ENCODE measurements at places on chromosomes 5 and 9. TPM values are rescaled to one million over a fixed set of nuclear protein-coding genes. Genes with fewer than 3 reads are reported as not detected.

SH3PXD2B gene
- total RNA-seq: 43.9 TPM

DNA sequence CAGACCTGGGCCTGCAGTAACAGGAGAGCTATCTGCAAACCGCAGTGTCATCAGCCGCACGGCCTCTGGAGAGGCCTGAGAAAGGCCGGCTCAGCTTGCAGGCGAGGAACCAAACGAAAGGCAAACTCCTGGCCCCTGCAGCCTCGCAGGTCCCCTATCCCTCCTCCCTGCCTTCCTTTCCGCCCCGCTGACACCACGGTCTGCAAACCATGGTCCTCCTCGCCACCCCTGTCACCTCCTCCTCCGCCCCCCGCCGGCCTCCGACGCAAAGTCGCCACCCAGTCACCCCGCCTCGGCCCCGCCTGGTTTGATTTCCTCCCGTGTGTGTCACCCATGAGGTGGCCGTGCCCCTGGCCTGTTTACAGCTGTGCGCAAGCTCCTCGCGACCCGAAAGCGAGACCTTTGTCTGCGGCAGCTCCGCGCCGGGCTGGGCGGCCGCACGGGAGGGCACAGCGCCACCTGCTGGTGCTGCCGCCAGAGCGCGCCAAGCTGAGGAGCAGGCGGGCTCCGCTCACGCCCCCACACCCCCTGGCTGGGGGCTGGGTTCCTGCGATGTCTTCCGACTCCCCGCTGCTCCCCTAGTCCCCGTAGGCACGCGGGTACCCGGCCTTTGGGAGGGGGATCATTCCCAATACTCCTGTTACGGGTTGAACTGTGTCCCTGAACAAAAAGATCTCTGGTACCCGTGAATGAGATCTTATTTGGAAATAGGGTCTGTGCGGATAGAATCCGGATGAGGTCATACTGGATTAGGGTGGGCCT lies 19.4 kb downstream of the GBGT1 start:
- peaks cover 3% of the 10 kb centered on the region for H3K4me1 ChIP-seq
- peak overlapping the region; percentile 49 for H3K27ac ChIP-seq
- no peaks in the 10 kb centered on the region for H3K27me3 ChIP-seq
- no peaks in the 10 kb centered on the region for H3K36me3 ChIP-seq

DNA sequence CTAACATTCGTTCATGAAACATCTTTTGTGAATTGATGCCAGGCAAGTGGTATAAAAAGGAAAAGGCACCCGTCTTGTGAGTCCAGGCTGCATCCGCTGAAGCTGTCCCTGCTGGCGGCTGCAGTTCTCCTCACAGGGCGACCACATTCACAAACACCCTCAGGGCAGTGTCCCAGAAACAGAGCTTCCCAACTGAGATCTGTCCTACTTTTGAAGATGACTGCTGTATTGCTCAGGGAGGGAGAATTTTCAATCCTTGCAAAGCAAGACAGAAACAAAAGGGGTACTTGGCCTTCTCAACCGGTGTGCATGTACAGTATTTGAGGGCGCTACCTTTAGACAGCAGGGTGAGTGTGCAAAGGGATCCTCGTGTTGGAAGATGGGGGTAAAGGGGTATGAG lies 316.1 kb downstream of the GADD45G start:
- no peak overlapping the region for H3K27ac ChIP-seq
- no peak overlapping the region for H3K4me3 ChIP-seq
- DNase-seq: no peak
- H3K36me3 ChIP-seq: no peaks in the 10 kb centered on the region
- no peaks in the 10 kb centered on the region for H3K27me3 ChIP-seq

GRXCR2 gene
- total RNA-seq: 0.29 TPM

GRCh38 chr5:151295791-151296477 lies 7.6 kb downstream of the SLC36A3 start:
- no peak overlapping the region for H3K4me3 ChIP-seq
- H3K27me3 ChIP-seq: no peaks in the 10 kb centered on the region
- no peaks in the 10 kb centered on the region for H3K36me3 ChIP-seq
- DNase-seq: no peak
- no peaks in the 10 kb centered on the region for H3K4me1 ChIP-seq

GRCh38 chr5:171624396-171624795 lies 161.2 kb upstream of the SMIM23 start:
- no peak overlapping the region for H3K4me3 ChIP-seq
- no peaks in the 10 kb centered on the region for H3K27me3 ChIP-seq
- H3K4me1 ChIP-seq: no peaks in the 10 kb centered on the region

DDX4 gene
- not detected for total RNA-seq

- no peaks in the 10 kb centered on the region for H3K27me3 ChIP-seq
- H3K36me3 ChIP-seq: no peaks in the 10 kb centered on the region
- no peak for DNase-seq
- H3K4me1 ChIP-seq: no peaks in the 10 kb centered on the region
These were observed 4.0 kb upstream of the FCHO2 start for GRCh38 chr5:72951671-72952468.

DNA sequence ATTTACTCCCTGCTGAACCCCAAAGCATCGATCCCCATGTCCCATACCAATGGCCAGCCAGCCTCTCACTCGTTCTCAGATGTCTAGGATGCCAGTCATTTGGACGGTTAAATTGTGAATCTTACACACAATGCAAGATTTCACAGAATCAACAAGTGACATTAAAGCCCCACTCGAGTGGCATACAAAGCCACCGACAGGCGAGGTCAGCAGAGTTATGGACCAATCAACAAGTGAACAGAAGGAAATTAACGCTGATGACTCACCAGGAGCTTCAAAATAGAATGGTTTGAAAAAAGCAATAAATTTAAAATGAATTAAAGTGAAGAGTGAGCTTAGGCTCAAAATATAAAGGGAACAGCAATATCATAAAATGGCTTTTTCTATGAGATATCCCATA lies 8.2 kb upstream of the RUFY1 start:
- no peaks in the 10 kb centered on the region for H3K27me3 ChIP-seq
- H3K4me1 ChIP-seq: no peaks in the 10 kb centered on the region
- no peak overlapping the region for H3K27ac ChIP-seq
- H3K36me3 ChIP-seq: no peaks in the 10 kb centered on the region

GRCh38 chr5:97909541-97909940 lies 726.5 kb upstream of the RIOK2 start:
- H3K27ac ChIP-seq: no peak overlapping the region
- H3K4me1 ChIP-seq: no peaks in the 10 kb centered on the region
- no peaks in the 10 kb centered on the region for H3K36me3 ChIP-seq
- H3K4me3 ChIP-seq: no peak overlapping the region
- DNase-seq: no peak
- no peaks in the 10 kb centered on the region for H3K27me3 ChIP-seq

LHX6 gene
- 9.8 TPM for total RNA-seq

GRCh38 chr5:35538198-35538931 lies 79.3 kb upstream of the SPEF2 start:
- H3K4me1 ChIP-seq: no peaks in the 10 kb centered on the region
- H3K27me3 ChIP-seq: no peaks in the 10 kb centered on the region
- no peak overlapping the region for H3K4me3 ChIP-seq
- DNase-seq: no peak

Data from breast epithelium (tissue), 4 donors.